ENCODE measurements at places on chromosomes 3 and 15. TPM values are rescaled to one million over a fixed set of nuclear protein-coding genes. Genes with fewer than 3 reads are reported as not detected.

- no peak overlapping the region for H3K4me3 ChIP-seq
- H3K27me3 ChIP-seq, result no peaks in the 10 kb centered on the region
- H3K4me1 ChIP-seq, result peaks cover 65% of the 10 kb centered on the region
- H3K27ac ChIP-seq, result peak overlapping the region; percentile 49
- peaks cover 8% of the 10 kb centered on the region for H3K36me3 ChIP-seq
These were observed 216.4 kb downstream of the FOXP1 start for GRCh38 chr3:71366988-71367604.

GRCh38 chr3:81758275-81758674 is 3.2 kb downstream of the GBE1 start:
- H3K4me1 ChIP-seq, result peaks cover 18% of the 10 kb centered on the region
- peaks cover 29% of the 10 kb centered on the region for H3K36me3 ChIP-seq
- no peaks in the 10 kb centered on the region for H3K27me3 ChIP-seq
- H3K27ac ChIP-seq, result no peak overlapping the region
- no peak overlapping the region for H3K4me3 ChIP-seq

DNA sequence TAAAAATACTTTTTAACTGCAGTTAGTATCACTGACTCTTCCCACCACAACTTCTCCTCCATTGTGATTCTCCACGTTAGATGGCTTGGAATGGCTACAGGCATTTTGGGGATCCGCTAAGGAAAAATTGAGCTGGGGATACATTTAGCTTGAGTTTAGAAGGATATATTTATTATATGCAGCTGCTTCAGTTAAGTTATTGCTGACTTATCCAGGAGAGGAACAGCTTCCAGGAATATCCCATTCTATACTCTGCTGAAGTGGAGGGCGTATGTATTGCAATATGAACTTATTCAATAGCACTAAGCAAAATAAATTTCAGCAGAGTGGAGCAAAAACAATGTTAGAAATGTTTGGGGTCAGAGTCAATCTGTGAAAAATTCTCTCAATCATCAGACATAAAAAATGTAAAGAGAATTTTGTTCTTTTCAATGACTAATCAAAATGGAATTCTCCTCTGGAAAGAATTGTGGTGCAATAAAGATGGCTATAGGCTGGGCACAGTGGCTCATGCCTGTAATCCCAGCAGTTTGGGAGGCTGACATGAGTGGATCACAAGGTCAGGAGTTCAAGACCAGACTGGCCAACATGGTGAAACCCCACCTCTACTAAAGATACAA is 84.7 kb downstream of the NCEH1 start:
- no peaks in the 10 kb centered on the region for H3K27me3 ChIP-seq
- H3K4me3 ChIP-seq, result no peak overlapping the region
- no peaks in the 10 kb centered on the region for H3K4me1 ChIP-seq

DNA sequence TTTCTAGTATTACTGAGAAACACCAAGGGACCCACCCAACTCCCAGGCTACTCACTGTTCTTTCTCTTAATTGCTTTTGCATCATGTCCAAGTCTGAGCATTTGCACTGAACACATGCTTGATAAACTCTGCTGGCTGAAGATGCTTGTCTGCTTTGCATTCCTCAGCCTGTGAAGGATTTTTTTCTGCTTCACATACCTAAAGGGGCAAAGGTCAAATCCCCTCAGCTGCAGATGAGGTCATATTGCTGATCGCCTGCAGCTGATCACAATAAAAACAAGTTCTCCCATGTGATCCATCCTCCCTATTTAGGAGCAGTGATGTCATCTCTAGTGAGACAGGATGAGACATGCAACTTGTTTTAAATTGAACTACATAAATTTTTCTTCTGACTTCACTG is 84.6 kb upstream of the DCBLD2 start:
- H3K27me3 ChIP-seq, result peaks cover 8% of the 10 kb centered on the region
- no peak overlapping the region for H3K27ac ChIP-seq
- no peaks in the 10 kb centered on the region for H3K4me1 ChIP-seq
- H3K4me3 ChIP-seq, result no peak overlapping the region

- H3K4me3 ChIP-seq, result no peak overlapping the region
- peaks cover 49% of the 10 kb centered on the region for H3K27me3 ChIP-seq
- H3K4me1 ChIP-seq, result no peaks in the 10 kb centered on the region
- no peak for DNase-seq
- H3K36me3 ChIP-seq, result no peaks in the 10 kb centered on the region
These were observed 19.2 kb upstream of the MFGE8 start for GRCh38 chr15:88932271-88932874.

DNA sequence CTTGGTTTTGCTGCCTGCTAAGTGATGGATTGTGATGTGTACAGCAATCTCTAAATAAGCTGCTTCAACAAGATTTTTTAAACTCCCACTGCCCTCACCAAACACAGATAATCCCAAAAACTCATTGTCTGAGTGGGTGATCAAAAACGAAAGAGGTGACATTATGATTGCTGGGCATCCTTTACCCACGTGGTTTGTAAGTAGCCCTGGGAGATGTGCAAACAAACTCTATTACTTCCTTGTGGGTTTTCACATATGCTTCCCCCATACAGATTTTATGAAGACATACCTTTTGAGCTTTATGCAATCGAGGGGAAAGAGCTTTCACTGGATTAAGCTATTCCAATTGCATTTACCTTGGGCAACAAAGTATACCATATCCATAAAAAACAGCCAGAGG is 1000.4 kb downstream of the FHIT start:
- no peak overlapping the region for H3K4me3 ChIP-seq
- H3K27me3 ChIP-seq, result no peaks in the 10 kb centered on the region
- no peak for DNase-seq
- peaks cover 6% of the 10 kb centered on the region for H3K4me1 ChIP-seq
- H3K27ac ChIP-seq, result no peak overlapping the region

GRCh38 chr3:6825524-6825923 is 35.4 kb upstream of the GRM7 start:
- H3K4me1 ChIP-seq, result no peaks in the 10 kb centered on the region
- no peaks in the 10 kb centered on the region for H3K36me3 ChIP-seq
- H3K4me3 ChIP-seq, result no peak overlapping the region
- DNase-seq, result no peak

DNA sequence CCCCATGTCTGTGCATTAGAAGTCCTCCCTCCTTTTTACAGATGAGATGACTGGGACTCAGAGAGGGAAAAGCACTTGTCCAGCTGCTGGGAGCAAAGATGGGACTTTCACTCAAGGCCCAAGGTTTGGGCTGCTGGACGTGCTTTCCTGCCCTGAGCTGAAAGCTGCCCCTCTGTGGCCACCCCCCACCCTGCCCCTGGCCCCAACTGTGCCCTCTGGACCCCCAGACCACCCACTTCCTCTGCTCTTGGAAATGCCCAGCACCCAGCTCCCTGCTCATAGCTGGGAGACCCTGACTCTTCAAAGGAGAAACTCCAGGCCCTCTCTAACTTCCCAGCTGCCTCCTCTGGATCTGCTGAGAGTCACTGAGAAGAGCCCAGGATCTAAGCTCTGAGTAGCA is 20.7 kb downstream of the GRIP2 start:
- no peak overlapping the region for H3K27ac ChIP-seq
- peaks cover 4% of the 10 kb centered on the region for H3K27me3 ChIP-seq
- no peaks in the 10 kb centered on the region for H3K4me1 ChIP-seq

Gene PAK6
- not detected for polyA plus RNA-seq

Gene TFDP2
- polyA plus RNA-seq, result 24.6 TPM

Gene COX5A
- 267 TPM for polyA plus RNA-seq

Gene CCR2
- polyA plus RNA-seq, result 1.4 TPM

Gene ROPN1
- not detected for polyA plus RNA-seq
